ENCODE measurements at places on chromosomes 3 and 15.

DNA sequence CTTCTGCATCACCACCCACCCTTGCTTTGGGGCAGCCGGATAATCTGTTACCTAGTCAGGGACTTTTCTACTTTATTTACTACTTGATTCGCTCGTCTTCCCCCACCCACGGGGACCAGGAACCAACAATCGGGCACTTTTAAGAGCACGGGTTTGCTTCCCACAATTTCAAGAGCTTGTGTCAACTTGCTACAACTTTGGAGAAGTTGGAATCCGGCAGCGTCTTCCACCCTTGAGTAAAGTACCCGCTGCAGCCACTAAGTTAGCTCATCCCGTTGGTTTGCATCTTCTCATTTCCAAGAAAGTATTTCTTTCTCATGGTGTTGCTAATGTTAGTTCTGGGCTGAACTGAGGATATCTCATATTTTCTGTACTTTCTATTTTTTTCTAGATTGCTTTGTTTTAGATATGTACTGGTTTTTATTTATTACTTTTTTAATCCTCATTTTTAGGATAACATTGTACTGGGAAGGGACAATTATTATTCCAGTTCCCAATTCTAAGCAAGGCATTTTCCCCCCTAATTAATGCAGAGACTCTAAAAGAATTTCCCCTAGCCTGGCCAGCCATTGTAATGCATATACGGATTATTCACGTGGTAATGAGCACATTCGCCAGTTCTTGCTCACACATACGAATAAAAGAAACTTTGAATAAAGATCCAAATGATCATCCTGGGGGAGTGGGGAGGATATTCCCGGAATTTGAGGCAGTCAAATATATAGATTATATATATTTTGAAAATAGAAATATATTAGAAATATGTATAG is 4.0 kb downstream of the SOX2 start:
- DNase-seq: no peak

DNA sequence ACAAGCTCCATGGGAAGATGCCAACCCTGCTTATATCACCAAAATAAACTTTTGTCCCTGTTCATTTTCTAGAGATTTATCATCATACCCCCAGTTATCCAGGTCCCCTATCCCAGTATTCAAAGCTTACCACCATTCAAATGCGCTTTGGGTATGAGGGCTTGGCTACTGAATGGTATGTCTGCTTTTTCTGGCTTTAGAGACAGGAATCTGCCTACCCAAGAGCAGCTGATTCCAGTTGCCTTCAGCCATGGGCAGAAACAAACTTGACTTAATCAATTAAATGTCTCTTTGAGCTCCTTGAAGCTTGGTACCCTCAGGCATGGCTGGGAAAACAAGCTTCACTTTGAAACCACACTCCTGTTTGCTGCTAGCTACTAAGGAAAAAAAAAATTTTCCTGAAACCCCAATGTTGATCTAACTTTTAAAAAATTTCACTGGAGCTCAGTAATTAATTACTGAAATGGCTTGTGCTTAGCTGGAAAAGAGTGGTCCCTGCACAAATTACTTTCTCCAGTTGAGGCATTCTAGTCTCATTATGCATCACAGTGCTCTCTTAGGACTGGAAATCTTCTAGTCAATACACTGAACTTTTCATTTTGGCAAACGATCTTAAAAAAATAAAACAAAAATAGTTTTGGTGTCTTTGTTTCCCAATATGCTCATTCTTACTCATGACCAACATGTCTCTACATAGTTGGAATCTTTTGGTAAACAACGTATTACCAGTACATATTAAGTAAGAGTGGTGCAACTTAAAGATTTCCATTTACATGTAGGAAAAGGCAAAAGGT is 242.8 kb downstream of the DTWD1 start:
- no peak for DNase-seq

DNA sequence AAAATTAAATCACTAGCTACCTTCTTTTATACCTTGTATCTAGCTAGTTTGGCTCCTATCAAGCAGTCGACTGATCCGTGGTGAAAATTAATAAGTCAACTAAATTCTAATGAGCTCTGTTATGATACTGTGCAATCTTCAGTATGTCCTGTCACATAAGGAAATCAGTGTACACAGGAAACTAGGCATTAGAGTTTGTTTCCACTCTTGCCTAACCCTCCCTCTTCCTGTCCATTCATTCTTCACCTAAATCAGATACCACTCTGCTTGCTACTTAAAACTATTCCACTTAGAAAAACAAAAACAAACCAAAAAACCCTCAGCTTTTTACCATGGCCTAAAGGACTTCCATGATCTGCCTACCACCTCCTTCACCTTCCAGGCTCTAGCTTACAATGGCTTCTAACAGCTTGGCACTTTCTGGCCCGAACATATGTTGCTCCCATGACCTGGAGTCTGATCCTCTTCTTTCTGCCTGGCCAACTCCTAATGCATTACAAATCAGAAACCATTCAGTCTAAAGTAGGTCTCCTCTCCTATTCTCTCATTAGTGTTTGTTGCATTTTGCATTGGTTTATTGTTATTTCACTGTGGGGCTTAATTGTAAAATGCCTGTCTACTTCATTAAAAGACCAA is 7.9 kb downstream of the RFC4 start:
- DNase-seq: no peak

DNA sequence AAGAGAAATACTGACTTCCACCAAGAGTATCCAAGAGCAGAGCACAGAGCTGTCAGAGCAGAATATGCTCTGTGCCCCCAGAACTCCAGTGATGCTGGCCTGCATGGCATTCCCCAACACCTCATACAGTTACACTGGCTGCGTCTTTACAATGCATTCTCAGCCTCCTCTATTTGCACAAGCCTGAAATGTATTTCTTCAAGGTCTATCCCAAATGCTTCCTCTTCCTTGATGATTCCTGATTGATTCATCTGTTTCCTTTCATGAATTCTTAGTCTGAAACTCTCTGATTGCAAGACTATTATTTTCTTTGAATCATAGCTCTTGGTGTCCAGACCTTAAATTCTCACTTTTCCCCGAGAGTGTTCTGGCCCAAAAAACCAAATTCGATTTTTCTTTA is 664.7 kb downstream of the MECOM start:
- no peak for DNase-seq

DNA sequence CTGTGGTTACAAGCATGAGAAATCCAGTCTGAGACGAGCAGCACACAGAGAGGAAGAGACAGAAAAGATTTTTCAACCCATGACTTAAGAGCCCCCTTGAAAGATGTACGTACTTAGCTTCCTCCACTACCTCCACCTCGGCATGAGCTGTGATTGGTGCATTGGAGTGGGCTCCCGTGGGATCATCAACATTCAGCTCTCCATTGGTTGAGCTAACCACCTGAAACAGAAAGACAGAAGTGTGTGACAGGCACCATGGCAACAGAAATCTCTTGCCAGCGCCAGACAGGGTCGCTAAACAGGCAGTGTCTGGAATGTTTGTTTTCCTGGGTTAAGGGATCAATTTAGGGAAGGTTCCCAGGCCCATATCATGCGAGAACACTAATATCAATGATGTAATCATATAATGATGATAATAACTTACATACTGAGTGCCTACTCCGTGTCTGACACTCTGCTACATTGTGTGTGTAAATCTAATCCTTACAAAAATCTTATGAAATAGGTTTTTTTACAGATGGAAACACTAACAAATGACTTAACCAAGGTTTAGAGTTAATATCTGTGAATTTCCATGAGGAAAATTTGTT is 17.5 kb upstream of the PPIB start:
- DNase-seq: peak; percentile 73

GRCh38 chr3:160279657-160280056 is 54.4 kb downstream of the C3orf80 start:
- no peak for DNase-seq

DNA sequence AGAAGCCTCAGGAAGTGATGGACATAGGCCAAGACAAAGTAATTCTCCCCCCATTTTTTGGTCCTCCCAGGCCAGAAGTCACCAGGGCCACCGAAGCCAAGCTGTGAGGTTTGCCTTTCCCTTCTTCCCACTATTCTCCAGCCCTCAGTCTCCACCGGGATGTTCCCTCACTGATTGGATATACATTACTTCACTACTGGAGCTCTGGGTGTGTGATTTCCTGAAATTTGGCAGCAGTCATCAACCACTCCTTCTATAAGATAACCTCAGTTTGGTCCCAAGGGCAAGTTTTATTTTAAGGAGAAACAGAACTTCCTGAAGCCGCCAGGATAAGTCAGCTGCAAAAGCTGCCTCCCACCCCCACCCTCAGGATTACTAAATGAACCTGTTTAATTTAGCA is 11.3 kb downstream of the SLCO2A1 start:
- DNase-seq: no peak

DNA sequence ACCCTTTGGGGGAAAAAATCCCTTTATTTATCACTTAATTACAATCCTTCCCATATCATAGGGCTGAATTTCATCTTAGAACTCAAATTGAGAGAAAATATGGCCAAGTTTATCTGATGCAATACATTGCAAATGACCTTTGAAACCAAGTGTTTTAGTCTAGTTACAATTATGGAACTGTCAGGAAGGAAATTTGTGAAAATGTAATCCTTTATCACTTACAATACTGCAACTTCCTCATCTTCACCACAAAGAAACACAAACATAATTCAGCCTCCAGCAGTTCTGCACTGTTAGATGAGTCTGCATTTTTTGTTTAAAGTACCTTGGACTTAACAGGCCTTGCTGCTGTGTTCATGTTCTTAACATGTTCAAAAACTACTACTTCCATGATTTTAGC is 4.6 kb downstream of the CCPG1 start:
- no peak for DNase-seq

- peak; percentile 2 for DNase-seq
Measured at GRCh38 chr3:20511863-20512505, 326.0 kb upstream of the SGO1 start.

DNA sequence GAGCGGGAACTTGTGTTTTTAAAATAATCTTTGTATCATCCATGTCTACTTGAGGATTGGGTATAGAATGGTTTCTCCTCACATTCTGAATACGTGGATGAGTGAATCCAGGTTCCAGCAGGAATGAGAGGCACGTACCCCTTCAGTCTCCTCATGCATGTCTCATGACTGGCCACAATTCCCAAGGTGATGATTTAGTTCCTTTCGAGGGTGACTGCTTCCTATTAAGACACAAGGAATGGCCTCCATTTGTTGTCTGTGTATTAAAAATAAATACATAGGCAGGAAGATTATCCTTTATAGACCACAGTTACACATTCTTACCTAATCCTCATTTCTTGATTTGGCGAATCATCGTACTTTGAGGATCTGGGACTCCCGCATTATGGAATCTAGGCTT is 217.0 kb upstream of the LRIG1 start:
- no peak for DNase-seq

DNA sequence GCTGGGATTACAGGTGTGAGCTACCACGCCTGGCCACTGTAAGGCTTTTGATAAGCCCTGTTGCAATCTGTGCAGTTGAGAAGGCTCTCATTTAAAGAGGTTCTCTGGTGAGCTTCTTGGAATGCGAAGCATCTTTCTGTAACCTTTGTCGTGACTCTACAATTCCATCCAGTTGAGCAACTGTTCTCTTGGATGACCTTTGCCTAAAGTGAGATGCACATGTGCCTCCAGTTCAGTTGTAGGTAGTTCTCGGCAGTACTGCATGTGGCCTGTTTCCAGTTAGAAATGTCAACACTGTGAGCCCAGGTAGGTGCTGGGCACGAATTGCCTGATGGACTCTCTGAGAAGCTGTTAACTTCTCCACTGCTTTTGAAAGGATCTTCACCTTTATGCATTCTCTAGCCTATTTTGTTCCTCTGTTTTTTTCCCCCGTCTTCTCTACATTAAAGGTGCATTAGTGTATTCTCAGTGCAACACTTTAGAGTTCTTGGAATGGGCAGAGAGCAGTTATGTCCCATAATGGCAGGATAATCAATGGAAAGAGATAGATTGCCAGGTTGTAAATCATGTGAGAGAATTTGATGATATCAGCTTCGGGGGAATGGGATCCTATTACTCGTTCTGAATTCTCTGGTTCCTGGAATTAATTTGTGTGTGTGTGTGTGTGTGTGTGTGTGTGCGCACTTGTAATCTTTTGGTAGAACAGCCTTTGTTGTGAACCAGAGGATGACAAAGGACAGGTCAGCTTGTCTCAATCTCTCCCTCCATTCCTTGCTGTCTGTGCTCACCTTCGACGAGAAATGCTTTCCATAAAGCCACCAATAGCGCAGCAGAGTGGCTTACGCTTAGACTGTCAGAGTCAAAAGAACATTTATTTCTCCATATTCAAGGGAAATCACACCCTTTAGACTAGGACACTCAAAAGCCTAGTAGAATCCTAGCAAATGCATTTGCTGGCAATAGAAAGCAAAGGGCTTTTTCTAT is 51.1 kb downstream of the PTPRG start:
- no peak for DNase-seq

DNA sequence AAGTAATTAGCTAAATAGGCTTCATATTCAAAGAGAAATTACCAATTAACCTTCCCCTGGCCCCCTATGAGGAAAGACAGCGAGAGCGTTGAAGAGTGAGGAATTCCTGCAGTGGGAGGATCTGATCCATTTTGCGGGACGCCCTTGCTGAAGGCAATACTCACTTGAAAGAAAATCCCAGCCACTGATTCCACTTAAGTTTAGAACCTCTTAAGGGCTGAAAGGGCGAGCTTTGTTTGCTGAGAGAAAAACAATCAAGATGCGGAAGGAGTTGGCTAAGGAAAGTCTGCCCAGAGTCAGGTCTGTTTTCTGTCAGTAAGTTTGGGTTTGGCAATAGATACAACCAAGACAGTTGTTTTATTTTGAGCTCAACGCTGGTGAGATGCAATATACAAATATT is 102.8 kb upstream of the GBE1 start:
- DNase-seq: no peak

All from germinal center (tissue), 1 donor.